LHCN-M2 (cell line): ENCODE measurements at places on chromosomes 16 and 17. TPM values are rescaled to one million over a fixed set of nuclear protein-coding genes. Genes with fewer than 3 reads are reported as not detected.

DNA sequence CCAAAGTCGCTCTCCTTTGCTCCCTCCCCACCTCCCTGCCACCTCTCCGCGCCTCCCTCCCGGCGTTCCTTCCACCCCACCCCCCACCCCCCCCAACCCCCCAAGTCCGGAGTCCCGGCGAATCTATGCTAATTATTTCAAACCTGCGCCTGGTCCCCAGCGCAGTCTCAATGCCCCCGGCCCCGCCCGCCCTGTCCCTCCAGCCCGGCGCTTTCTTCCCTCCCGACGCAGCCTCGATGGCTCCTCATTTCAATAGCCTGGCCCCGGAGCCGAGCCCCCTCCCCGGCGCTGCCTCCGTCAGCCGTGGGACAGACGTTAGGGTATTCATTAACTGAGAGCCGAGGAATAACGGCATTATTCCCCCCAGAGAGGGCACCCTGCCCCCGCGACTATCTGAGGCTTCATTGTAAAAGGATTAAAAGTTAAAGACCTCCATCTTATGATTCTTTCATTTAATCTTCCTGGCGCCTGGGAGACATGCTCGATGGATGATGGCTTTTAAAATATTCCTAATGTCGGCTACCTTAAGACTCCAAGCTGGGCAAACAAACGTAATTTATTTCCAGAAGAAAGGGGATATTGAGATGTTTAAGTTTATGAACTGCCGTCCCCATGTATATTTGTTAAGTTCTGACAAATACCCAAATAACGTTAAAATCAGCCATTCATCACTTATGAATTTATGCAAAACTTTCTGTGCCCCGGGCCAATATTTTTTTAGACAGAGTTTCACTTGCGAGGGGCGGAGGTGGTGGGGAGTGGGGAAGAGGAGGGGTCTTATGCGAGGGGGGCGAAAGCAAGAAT, 3.4 kb downstream of the NOG start:
- DNase-seq, result no peak

DNA sequence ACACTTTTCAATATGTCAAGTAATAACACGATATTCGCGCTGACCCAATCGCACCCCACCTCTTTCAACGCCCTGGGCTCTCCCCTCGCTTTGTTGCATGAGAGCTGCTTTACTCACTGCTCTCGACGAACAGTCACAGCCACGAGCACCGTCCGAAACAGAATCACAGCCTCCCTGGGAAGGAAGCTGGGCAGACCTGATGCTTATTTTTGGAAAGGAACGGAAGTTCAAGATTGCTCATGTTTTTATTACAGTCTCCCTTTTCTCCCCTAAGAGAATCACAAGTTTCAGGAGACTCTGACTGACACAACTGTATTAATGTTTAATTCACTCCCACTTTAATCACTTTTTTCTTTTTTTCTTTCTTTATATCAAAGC, 67.8 kb downstream of the ANKRD11 start:
- peak; percentile 73 for DNase-seq

GRCh38 chr17:73039282-73039681, 53.2 kb downstream of the SLC39A11 start:
- no peak for DNase-seq

The SLC13A5 gene
- total RNA-seq, result not detected in 2 replicates

DNA sequence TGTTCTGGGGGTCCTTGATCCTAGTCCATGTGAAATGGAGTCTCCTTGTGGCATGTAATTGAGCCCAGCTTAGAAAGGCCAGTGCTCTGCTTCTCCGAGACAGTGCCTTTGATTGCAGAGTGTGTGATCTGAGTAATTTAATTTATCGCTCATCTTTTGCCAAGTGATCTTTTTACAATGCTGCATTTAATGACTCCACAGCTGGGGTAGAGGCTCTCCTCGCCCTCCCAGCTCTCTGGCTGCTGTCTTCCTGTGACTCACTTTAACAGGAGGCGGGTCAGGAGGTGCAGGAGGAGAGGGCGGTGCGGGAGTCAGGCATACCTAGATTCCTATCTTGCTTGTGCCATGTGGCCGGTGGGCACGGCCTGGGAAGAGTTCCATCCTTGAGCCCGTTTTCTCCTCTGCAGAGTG, 113.4 kb upstream of the FOXF1 start:
- DNase-seq, result peak; percentile 67

GRCh38 chr17:45380991-45381390, 51.7 kb downstream of the ARHGAP27 start:
- no peak for DNase-seq

The ZNF263 gene
- total RNA-seq, result 35.5 and 43.5 TPM in 2 replicates

- no peak for DNase-seq
Measured at GRCh38 chr16:8919089-8919933, 37.2 kb downstream of the LITAFD start.

GRCh38 chr17:19378416-19379360, at the start of gene MAPK7:
Gene MAPK7, plus strand, starts transcription at chr17:19378498. Its CDS starts 403 bp downstream, at chr17:19378901.
- DNase-seq, result no peak

GRCh38 chr17:36697903-36698530, 96.6 kb downstream of the MRM1 start:
- DNase-seq, result no peak

The EDC4 gene
- total RNA-seq, result 59.2 and 67.7 TPM in 2 replicates

The PLA2G10 gene
- total RNA-seq, result not detected in 2 replicates

The SDF2 gene
- 47.5 and 47.6 TPM in 2 replicates for total RNA-seq

The KCNAB3 gene
- 0.32 and 0.46 TPM in 2 replicates for total RNA-seq

DNA sequence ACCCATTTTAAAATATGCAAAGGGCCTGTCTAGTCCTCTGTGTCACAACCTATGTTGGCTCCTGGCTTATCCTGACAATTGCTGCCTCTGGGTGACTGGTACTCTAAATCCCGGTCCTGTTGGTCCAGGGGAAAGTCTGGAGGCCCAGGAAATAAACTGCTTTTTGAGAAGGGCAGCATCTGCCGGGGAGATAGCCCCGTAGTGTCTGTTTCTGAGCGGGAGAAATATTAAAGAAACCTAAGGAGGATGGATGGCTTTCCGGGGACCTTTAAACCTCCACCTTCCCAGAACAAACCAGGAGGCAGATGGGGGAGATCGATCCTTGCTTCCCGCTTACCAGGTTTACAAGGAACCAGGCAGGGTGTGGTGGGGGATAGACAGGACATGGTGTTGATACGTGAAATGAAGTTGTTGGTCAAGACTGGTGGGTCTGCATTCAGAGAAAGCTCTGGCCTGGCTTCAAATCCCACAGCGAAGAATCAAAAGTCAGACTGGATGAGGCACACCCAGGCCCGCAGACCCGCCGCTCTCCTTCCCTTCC, 3.8 kb downstream of the HOXB2 start:
- DNase-seq, result no peak

GRCh38 chr16:67244387-67245185, 2.7 kb downstream of the FHOD1 start:
- DNase-seq, result peak; percentile 98

The UNK gene
- 18.8 and 32.5 TPM in 2 replicates for total RNA-seq

- DNase-seq, result no peak
Measured at GRCh38 chr16:73049091-73049490, 1.2 kb upstream of the ZFHX3 start.

DNA sequence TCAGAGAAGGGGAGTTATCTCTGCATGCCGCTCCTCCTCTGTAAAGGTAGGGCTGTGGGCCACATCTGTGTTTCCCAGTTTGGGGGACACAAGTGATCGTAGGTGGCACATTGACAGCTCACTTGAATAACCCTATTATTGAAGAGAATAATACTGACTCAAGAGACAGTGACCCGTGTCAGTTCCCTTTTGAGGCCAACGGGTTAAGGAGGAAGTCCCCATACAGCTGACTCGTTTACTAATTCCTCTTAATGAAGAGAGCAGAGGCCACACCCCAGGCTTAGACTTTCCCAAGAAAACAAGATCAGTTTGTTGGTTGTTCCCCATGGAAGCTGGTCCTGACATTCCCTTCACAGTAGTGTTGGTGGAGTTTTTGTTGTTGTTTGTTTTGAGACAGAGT, 33.0 kb downstream of the IL4R start:
- DNase-seq, result no peak

DNA sequence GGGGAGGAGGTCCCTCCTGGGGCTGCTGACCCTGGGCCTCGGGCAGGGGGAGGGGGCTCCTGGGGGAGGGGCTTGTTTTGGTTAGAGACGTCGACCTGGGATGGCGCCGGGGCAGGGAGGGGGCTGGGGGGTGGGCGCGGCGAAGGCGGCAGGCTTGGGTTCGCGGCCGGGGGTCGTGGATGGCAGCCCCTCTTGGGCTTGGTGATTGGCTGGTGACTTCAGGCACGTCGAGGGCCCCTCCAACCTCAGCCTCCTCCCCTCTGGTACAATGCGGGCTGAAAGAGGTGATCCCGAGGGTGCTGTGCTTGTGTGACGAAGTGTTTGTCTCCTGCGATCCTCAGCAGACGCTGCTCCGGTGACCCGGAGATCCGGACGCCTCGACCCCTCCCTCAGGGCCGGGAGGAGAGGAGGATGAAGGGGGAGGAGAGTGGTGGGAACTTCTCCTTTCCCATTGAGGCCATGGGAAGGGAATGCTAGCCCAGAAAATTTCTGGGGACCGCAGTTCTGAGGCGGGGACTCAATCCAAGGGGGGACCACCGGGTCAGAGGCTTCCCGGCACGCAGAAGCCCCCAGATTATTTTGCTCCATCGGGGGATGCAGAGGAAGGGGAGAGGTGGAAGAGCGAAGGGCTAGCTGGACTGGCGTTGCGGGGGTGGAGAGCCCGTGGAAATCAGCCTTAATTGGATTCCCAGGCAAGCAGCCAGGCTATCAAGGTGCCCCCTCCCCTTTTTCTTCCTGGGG, 43.9 kb downstream of the RAI1 start:
- no peak for DNase-seq

DNA sequence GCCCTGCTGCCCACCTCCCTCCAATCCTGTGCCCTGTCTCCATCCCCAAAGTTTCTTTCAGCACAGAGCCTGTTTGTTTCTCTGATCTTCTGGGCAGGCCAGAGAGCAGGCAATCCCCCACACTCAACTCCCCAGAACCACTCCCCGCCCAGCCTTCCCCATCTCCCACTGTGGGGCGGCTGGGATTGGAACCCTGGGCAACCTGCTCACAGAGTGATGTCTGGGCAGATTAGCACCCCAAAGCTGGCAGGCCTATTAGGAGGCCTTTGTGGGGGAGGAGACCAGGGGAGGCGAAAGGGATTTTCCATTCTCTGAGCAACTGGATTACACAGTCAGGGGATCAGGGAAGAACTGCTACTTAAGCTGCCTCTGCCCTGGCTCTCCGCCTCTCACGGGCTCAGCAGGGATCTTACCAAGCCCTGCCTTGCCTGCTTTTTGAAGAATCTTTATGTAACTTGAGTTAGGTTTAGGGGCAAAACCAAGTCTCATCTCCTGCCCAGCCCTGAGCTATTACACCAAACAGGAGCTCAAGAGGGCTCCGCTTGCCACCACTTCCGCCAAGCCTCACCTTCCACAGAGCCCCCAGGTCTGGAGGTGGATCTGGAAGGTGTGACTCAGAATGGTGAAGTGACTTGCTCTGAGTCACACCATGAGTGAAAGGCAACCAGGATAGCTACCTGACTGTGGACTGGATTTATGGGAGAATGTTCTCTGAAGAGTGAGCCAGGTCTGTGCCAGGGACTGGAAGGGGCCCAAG, 16.0 kb upstream of the LHX1 start:
- no peak for DNase-seq

DNA sequence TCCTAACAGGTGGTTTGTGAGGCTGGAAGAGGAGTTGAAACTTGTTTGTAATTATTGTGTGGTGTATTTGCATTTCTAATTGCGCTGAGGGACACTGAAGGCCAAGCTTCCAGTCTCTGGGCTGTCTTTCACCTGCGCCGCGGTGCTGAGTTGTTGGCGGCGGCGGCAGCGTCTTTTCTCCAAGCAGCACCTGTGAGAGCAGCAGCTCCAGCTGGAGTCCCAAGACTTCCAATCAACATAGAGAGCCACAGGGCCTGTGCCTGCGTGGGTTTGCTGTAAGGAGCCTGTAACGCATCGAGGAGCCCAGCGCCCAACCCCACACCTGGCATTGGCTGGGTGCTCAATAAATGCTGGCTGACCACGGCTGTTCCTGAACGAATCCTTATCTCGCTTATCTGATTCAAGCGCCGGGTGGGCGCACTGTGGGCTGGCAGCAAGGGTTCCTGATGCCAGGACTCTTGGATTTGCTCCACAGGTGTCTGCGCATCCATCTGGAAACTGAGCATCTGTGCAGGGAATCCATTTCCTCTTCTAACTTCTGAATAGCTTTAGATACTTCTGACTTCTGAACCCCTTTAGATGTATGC, 138.1 kb downstream of the ASIC2 start:
- DNase-seq, result no peak

DNA sequence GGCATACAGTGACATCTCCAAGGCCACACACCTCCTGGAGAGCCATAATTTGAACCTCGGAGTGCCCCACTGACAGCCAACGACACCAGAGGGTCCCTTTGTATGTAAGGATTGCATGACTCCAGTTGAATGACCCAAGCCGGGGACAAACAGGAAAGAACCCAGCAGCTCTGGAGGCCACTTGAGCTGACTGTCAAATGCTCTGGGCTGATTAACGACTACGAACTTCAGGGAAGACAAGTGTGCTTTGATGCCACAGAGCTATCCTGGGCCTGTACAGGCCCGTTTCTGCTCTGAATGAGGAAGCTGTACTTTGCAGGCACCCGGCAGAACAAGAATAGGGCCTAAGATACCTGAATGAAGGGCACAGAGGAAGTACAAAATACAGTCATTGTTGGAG, 404.6 kb downstream of the SLC39A11 start:
- DNase-seq, result no peak

The MIS12 gene
- total RNA-seq, result 26.2 and 26.4 TPM in 2 replicates

The CRYM gene
- total RNA-seq, result 0.86 TPM in 1 of 2 replicates, not detected in the other

DNA sequence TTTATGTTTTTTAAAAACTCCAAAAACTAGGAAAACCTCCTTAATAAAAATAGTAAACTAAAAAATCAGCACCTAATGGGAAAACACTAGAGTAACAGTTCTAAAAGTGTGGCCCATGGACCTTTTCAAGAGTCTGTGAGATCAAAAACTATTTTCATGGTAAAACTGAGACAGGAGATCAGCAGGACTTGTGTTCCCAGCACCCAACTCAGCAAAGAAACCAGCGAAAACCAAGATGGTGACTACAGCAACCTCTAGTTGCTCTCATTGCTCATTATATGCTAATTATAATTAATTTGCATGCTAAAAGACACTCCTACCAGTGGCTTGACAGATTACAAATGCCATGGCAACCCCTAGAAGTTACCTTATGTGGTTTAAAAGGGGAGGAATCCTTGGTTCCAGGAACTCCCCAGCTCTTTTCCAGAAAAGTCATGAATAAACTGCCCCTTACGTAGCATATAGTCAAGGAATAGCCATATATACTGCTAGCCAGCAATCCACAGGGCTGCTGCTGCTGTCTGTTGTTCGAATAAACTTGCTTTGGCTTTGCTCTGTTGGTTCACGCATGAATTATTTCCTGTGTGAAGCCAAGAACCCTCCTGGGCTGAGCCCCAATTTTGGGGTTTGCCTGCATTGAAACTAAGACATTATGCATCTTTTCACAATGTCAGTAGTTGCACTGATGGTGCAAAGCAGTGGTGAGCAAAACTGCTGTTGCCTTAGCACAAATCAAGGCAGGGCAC, 12.4 kb downstream of the CMTR2 start:
- no peak for DNase-seq

The PERCC1 gene
- total RNA-seq, result not detected in 2 replicates

- peak; percentile 74 for DNase-seq
Measured at GRCh38 chr16:53041320-53042051, 11.2 kb downstream of the CHD9NB start.

The ITGB3 gene
- total RNA-seq, result 3.8 and 4.5 TPM in 2 replicates

The CDRT15L2 gene
- total RNA-seq, result not detected in 2 replicates
